Stimulated activated CD8-positive, alpha-beta memory T cell treated with anti-CD3 and anti-CD28 coated beads, Interleukin-15, amount 100 ng/mL, for 4 hours (primary cell): ENCODE measurements at places on chromosomes 11 and 22.

GRCh38 chr11:132523929-132524328, 1008.4 kb downstream of the OPCML start:
- DNase-seq = no peak

DNA sequence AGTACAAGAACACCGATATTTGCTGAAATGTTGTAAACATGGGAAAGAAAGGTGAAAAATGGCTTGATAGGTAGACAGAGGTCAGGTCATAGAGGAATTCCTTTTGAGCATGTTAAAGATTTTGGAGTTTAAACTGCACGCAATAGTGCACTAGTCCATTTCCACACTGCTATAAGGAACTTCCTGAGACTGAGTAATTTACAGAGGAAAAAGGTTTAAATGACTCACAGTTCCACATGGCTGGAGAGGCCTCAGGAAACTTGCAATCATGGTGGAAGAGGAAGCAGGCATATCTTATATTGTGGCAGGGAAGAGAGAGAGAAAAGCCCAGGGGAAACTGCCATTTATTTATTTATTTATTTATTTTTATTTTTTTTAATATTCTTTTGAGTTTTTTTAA, 5.0 kb downstream of the OR10A5 start:
- no peak for DNase-seq

DNA sequence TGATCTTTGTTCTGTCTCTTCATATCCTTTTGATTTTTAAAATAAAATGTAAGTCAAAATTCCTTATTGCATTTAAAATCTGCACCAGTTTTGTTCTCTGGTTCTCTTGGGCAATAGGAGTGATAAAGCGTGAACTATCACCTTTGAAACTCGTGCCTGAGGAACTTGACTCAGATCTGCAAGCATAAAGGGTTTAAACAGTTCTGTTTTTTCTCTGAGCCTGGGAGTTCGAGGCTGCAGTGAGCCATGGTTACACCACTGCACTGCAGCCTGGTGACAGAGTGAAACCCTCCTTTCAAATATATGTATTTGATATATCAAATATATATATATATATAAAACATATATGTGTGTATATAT, 38.9 kb upstream of the CLMP start:
- DNase-seq = no peak

DNA sequence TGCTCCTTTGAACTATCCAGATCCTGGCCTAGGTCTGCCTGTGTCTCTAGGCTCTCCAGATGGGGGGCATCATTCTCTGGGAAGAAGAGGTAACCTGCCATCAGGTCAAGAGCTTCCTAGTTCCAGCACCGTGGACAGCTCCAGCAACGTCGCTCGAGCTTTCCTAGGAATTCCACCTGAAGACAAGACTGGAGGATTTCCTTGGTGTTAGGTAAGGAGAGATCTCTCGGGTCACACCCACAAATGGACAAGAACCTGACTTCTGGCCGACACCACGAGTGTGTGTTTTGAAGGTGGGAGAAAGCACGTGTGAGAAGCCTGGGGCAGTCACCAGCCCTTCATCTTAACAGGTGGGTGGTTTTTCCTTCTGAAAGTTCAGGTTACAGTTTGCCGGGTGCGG, 1.2 kb downstream of the PRG3 start:
- no peak for DNase-seq

- no peak for DNase-seq
Observed at GRCh38 chr22:36860438-36860820, 377 bp upstream of the NCF4 start.

DNA sequence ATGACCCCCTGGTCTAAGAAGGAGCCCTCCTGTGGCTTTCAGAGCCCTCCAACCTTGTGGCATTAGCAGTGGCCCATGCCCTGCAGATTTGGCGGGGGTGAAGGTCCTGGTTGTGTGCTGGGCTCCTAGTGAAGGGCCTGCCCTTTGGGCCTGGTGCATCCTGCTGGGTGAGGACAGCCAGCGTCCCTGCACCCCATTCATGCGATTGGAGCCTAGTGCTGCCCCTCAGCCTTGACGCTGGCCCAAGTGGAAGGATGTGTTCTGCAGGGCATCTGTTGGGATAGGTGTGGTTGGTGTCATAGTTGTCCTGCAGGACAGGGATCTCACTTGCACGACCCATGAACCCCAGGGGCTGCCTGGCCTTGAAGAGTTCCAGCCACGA, 28.1 kb upstream of the DGCR8 start:
- DNase-seq = no peak

- DNase-seq = no peak
Observed at GRCh38 chr11:120228794-120229384, 11.1 kb upstream of the POU2F3 start.

- no peak for DNase-seq
Observed at GRCh38 chr11:2375964-2376551, 1.1 kb upstream of the CD81 start.

DNA sequence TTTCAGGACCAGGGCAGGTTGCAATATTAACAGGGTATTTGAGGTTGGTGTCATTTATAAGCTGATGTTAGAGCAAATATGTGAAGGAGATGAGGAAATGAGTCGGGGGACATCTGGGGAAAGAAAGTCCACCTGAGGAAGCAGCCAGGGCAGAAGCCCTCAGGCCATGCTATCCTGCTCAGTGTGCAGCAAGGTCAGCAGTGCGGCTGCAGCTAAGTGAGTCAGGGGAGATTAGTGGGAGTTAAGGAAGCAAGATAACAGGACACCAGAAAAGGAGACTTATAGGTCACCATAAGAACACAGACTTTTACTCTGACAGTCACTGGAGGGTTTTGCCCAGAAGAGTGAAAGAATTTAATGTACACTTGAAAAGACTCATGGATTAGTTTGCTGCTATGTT, 468.9 kb downstream of the NTM start:
- DNase-seq = no peak

- no peak for DNase-seq
Observed at GRCh38 chr22:35863432-35863831, 145.8 kb downstream of the APOL5 start.

GRCh38 chr11:126430581-126431335, 75.3 kb downstream of the ST3GAL4 start:
- no peak for DNase-seq

DNA sequence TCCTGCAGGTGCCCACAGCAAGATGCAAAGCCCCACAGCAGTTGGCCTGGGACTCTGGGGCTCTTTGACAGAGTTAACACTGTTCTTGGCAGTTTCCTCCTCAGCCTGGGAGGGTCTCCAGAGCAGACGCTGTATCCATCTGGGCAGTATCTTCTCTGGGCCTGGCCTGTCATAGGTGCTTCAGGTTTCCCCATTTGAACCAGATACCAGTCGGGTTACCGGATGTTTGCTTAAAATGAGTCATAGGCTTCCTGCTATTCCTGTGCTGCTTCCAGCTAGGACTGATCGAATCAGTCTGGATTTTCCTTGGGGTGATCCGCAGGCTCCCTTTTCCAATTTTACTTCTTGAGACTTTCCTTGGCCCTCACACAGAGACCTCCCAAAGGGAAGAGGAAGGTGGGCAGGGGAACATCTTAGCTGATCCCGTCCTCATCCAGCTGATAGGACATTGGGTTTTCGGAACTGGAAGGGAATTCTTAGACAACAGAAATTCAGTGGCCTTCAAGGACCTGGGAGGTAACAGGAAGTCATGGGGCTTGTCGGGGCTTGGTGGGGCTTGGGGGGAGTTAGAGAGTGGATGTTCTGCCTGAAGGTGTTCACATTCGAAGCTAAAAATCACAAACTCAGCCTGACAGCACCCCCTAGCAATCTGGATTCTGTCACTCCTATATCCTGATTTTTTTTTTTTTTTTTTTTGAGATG, 2.4 kb upstream of the RANGAP1 start:
- DNase-seq = no peak

- no peak for DNase-seq
Observed at GRCh38 chr11:125341676-125342075, 154.4 kb downstream of the FEZ1 start.

DNA sequence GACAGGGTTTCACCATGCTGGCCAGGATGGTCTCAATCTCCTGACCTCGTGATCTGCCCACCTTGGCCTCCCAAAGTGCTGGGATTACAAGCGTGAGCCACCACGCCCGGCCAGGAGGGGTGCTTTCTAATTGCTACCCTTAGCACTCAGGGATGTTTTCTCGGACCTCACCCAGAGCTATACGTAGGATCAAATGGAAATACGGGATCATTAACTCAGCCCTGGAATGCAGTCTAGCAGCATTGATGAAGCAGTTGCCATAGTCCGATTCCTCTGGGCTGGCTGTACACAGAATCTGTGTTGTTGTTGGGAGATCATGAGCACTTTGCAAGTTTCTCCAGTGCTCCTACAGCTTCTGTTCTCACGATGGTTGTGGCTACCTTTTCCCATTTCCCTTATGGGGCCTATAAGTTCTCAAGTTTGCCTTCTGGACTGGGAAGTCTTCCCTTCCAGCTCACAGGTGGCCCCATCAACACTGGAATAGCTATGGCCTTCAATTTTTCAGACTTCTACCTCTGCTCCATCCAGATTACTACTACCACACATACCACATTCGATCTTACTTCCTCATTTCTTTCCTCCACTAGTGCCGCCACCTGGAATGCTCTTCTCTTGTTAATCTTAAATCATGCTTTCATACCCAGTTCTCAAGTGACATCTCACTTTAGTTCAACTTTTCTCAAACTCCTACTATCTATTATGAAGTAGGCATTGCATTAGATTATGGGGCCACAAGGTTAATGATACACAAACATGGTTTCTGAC, 16.1 kb upstream of the PCF11 start:
- no peak for DNase-seq

- DNase-seq = no peak
Observed at GRCh38 chr11:79220171-79220570, 220.7 kb downstream of the TENM4 start.

- DNase-seq = no peak
Observed at GRCh38 chr11:73759610-73760134, 1.2 kb downstream of the RAB6A start.

- no peak for DNase-seq
Observed at GRCh38 chr22:33325232-33326004, 267.2 kb upstream of the SYN3 start.

DNA sequence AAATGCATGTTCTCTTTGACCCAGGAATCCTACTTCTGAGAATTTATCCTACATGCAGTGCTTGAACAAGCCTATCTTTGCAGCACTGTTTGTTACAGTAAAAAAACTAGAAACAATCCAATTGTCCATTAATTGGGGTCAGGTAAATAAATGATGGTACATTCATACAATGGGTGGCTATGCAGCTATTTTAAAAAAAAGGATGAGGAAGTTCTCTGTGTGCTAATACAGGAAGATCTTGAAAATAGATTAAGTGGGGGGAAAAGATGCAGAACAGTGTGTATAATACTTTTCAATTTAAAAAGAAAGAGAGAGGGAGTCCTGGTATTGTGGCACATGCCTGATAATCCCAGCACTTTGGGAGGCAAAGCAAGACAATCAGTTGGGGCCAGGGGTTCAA, 9.5 kb upstream of the CREB3L1 start:
- DNase-seq = no peak

DNA sequence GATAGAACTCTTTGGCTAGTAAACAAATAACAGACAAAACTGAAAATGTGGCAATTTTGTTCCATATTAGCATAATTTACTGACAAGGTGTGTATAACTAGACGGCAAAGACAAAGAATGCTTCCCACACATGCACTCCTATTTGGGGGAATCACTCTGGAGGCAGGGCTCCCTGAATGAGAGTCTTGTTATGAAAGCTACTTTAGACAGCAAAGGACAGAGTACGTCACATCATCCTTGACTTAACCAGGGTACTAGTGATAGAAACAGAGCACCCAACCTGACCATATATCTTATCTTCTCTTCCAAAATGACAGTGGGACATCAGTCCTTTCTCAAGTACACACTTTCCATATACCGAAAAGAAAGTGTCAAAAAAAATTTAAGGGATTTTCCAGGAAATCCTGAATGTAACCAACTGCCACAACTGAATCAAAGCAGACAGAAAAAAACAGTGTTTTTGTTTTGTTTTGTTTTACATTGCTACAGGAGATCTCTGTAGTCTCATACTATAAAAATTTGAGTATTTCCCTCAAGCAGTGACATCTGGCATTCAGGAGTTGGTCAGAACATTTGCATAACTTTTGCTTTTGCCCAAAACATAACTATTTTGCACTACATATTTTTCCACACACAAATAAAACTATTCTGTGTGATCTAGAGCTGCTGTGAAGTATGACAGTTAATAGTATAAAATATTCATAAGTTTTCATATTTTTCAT, 98.9 kb downstream of the ARHGAP20 start:
- no peak for DNase-seq

- no peak for DNase-seq
Observed at GRCh38 chr22:20582520-20583361, 75.3 kb downstream of the MED15 start.

DNA sequence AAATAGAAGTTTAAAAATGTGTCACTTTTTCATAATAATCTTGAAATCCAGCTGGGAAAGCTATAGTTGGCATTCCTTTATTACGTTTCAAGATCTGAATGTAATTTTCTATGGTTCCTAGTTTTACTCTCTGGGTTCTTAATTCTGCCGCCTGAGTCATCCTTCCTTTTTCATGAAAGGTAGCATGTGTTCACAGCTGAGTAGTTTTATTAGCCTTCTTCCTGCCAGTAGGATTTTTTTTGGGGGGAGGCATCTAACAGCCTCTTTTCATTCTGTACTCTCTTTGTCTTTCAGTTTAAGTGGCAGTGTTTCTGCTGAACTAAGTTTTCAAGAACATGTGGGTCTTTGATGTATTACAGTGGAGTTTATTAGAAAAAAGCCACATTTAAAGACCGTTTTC, 36.5 kb downstream of the OR2AG2 start:
- DNase-seq = no peak

GRCh38 chr11:127054153-127054552, 53.6 kb upstream of the KIRREL3 start:
- no peak for DNase-seq

DNA sequence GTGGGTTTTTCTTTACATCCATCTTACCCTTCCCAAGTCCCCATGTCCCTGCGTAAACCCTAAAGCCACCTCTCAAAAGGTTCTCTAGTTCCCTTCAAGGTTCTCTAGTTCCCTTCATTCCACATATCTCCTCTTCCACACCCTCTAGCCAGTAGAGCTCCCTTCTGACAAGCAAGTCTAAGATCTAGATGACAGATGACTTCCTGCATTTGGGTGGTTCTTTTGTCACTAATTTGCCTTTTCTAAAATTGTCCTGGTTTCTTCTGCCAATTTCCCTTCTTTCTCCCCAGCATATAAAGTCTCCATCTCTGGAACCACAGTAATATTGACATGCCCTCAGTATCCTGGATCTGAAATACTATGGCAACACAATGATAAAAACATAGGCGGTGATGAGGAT, 7.8 kb downstream of the CD3E start:
- no peak for DNase-seq
